NCI-H2029 treated with DMSO at 0.1 percent for 48 hours (cell line): ENCODE measurements at places on chromosomes 4 and X.

DNA sequence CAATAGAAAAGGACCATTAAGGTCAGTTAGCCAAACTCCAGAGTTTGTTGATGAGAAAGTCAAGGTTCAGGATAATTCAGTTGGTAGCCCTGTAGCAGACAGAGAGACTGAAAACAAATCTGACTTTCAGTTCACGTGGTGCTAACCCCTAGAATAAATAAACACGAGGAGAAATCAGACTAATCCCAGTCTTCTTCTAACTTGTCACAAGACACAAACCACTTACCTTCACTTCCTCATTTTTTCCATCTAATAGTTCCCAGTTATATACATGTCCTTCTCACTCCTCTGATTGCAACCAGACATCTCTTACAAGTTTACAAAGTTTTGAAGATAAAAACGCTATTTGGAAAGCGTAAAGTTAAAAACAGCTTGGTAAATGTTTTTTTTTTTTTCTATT lies 7.7 kb downstream of the TLR7 start:
- no peak for DNase-seq

- DNase-seq = no peak
Measured at GRCh38 chr4:76453232-76453631, 18.2 kb downstream of the SHROOM3 start.

- DNase-seq = peak; percentile 28
Measured at GRCh38 chr4:105990933-105991332, 95.7 kb downstream of the NPNT start.

DNA sequence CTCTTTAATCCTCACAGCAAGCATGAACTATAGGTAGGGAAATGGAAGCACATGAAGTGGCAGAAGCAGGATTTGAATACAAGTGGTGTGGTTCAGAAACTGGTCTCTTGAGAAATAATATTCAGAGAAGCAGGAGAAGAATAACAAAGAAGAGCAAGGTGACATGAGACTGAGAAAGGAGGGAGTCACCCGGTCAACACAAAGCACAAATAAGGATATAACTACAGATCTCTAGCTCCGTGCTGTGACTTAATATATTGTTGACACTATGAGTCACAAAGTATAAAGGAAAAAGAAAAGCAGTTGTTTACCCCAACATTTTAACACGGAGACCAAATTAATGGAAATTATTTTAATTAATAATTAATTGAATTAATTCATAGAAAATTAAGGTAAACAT lies 204.5 kb downstream of the CPE start:
- DNase-seq = no peak

- no peak for DNase-seq
Measured at GRCh38 chr4:123833171-123833643, 436.6 kb downstream of the SPRY1 start.

DNA sequence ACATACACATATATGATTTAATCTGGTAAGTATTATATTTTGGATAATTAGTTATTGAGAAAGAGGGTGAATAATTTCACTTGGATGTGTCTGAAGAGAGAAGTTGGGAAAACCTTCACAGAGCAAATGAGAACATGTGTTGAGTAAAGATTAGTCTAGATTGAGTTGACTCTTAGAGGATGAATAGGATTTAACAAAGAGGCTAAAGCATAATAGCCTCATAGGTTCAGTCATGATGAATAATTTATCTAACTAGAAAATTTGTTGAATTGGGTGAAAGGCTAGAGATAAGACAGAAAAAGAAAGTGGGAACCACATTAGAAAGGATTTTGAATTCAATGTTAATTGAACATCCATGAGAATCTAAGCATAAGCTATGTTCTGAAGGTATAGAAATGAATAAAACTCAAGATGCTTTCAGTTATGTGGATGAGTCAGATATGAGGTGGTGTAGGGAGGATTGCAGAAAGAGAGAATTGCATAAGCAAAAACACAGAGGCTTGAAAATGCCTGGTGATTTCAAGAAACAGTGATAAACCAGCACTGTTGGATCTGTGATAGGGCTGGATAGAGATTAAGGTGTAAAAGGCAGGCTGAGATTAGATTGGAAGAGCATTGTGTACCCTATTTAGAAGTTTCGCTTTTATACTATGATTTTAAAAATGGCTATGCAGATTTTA lies 207.6 kb upstream of the NR3C2 start:
- no peak for DNase-seq

DNA sequence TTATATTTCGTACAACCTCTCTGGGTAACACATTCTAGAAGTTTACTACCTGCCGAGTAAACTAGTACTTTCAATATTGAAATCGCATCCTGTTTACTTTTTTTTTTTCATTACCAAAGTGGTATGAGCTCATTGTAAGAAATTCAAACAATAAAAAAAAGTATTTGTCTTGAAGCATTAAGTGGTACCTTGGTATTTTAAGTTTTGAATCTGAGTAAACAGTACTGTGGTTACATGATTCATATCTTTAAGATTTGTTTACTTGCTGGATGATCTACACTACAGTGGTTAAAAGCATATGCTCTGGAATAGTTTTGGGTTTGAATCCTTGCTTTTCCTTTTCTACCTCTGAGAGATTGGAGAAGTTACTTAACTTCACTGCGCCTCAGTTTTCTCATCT lies 3.8 kb upstream of the MMGT1 start:
- DNase-seq = no peak
